Ascending aorta (tissue), 2 donors: ENCODE measurements at places on chromosomes 4 and X.

DNA sequence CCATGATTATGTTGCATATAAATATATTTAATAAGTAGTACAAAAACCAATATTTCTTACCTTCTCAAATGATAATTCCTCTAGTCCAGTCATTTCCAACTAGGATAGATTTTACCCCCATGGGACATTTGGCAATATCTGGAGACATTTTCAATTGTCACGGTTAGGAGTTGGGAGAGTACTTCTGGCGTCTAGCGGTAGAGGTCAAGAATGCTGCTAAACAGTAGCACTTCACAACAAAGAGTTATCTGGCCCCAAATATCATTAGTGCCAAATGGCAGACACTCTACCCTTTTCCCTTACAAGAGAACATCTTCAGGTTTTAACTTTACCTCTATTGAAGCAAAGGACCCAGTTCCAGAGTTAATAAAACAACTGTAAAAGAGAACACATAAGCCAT, 168.1 kb downstream of the FAT4 start:
- H3K27ac ChIP-seq, result no peak overlapping the region
- H3K27me3 ChIP-seq, result no peaks in the 10 kb centered on the region
- H3K4me3 ChIP-seq, result no peak overlapping the region

DNA sequence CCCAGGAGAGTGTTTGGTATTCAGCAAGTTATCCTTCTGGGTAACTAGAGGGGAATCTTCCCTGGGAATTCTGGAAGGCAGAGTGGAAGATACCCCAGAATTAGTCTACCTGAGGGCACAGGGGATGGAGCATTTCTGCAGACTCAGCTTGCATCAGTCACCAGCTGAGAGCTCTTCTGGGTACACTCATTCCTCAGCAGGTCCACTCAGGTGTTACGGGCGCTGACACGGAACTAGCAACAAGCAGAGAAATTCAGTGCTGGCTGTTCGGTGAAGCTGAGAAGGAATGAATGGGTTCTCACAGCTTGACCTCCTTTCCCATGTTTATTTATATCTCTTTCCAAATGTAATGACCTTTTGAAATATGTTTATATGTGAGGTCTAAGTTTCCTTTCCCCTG, 106.0 kb upstream of the PNPLA4 start:
- H3K4me3 ChIP-seq, result no peak overlapping the region
- no peaks in the 10 kb centered on the region for H3K27me3 ChIP-seq
- DNase-seq, result no peak
- no peaks in the 10 kb centered on the region for H3K36me3 ChIP-seq
- no peaks in the 10 kb centered on the region for H3K4me1 ChIP-seq

GRCh38 chr4:131499141-131499873, 1649.8 kb upstream of the PCDH10 start:
- H3K27ac ChIP-seq, result no peak overlapping the region
- no peaks in the 10 kb centered on the region for H3K27me3 ChIP-seq
- H3K4me3 ChIP-seq, result no peak overlapping the region
- no peaks in the 10 kb centered on the region for H3K4me1 ChIP-seq
- no peaks in the 10 kb centered on the region for H3K36me3 ChIP-seq

DNA sequence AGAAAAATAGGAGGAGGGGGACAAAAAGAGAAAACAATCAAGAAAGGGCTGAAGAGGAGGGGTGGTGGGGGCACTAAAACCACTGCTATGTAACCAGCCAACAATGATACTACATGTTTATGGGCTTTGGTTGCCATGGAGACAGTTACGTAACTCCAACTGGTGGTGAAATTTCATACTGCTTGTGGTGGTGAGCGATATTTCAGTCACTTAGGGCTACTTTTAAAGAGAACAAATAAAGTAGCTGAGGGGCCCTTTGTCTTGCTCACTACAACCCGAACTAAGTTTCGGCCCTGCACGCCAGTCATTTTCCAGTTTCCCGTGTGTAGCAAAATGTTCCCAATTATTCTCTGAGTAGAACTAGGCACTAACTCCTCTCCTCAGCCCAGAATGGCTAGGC, 275.2 kb upstream of the EDA2R start:
- no peaks in the 10 kb centered on the region for H3K36me3 ChIP-seq
- no peaks in the 10 kb centered on the region for H3K4me1 ChIP-seq
- DNase-seq, result no peak
- no peak overlapping the region for H3K27ac ChIP-seq
- no peak overlapping the region for H3K4me3 ChIP-seq
- no peaks in the 10 kb centered on the region for H3K27me3 ChIP-seq
